ENCODE measurements at places on chromosomes 16 and 17.

DNA sequence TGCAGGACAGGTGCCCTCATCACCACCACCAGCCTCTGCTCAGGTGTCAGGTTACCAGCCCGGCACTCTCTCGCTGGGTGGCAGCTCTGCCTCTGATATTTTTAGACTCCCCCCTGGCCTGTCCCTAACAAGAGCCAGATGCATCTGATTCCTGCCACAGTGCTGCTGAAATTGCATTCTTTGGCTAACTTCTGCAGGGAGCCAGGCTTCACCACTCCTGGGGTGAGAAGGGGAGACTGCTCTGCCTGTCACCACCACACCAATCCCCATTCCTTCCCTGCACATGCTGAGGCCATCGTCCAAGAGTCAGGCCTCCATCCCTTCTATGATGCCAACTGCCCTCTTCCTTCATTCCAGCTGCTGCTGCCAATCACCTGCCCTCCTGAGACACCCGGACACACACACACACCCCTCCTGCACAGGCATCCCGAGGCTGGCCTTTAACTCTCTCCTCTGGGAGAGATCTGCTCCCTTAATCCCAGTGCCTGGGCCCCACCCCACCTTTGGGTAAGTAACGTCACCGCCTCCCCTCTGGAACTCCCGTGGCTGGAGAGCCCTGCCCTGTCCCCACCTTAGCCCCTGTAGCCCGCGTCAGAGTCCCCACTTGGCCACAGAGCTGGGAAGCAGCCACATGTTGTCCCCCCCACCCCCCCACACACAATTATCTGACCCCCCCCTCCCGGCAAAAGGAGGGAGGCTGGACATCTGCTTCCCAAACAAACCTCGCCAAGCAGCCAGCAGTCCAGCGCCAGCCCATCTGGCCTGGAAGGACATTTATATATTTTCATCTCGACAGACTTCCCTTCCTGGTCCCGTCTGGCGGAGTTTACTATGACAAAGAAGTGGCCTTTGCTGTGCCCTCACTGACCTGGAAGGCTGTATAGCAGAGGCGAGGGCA is 2.8 kb downstream of the EMP2 start:
- no peak for DNase-seq

DNA sequence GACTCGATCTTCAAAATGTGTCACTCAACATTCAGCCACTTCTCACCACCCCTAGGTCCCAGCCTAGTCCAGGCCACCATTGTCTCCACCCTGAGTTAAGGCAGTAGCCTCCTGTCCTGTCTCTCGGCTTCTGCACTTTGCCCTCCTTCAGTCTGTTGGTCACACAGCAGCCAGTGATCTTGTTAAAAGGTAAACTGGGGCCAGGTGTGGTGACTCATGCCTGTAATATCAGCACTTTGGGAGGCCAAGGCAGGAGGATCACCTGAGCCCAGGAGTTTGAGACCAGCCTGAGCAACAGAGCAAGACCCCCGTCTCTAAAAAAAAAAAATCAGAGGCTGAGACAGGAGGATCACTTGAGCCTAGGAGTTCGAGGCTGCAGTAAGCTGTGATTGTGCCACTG is 25.8 kb downstream of the WWP2 start:
- no peak for DNase-seq

- no peak for DNase-seq
These were observed 30.6 kb upstream of the FAAP100 start for GRCh38 chr17:81582749-81583148.

DNA sequence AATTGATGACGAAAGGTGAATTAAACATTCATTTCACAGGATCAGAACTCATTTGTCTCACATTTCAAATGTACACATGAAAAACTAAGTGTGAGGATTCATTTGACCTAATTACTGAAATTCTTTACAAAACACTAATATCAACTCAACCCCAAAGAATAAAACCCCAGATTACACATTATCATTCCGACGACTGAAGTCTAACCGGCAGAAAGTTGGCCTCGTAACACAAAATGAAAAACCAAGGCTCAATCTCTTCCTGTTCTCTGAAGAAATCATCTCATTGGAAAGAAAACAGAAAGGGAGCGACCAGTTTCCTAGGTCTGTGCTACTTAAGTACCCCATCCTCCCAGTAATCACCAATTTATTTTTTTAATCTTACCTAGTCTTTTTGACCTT is 1.8 kb downstream of the JPT1 start:
- no peak for DNase-seq

Data from stimulated activated CD4-positive, alpha-beta T cell treated with anti-CD3 and anti-CD28 coated beads, Interleukin-15, amount 100 ng/mL, for 1 hour (primary cell).